ENCODE measurements at places on chromosomes 5 and 9.

GRCh38 chr9:80994892-80995291 lies 694.5 kb downstream of the TLE1 start:
- no peak for DNase-seq

DNA sequence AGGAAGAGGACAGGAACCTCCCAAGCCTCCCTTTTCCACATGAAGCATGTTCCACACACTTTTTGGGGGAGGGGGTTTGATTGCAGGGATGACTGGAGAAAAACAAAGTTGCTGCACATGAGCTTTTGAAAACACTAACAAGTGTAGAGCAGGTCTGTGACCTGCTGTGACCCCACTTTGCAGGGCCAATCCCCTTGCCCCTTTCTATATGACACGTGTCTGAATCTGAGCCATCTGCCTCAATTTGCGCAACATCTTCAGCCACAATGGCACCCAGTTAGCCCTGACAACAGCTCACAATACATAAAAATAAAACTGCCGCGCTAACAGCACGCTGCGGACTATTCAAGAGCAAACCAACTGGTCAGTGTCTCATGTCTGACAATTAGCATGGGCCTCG lies 227.8 kb upstream of the TBCA start:
- no peak for DNase-seq

GRCh38 chr9:128733256-128733655 lies 9.3 kb upstream of the ZDHHC12 start:
- no peak for DNase-seq

DNA sequence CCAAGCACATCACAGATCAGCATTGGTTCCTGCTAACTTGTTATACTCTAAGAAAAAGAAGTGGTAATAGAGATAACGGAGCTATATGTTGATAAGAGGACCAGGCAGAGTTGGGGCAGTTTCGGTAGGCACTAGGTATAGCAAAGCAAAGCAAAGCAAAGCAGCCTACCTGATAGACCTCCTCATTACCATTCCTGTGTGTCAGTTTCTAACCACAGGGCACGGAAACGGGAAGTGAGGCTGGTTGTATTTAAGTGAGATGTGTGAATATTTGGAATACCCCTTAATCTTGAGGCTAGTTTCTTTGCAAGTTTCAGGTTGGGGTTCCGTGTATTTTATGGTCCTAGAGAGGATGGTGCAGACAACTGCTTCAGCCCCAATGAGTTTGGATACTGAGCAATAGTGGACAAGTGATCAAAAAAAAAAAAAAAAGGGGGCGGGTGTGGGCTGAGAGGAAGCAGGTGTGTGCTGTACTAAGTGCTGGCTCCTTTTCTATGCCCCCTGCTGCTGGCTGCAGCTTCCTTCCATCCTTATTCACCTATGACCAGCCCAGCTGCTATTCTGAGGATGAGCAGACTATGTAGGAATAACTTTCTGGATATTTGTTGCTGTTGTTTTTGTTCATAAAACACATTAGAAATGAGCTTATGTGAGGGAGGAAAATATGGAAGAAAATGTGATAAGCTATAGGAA lies 183.3 kb downstream of the SH3GL2 start:
- DNase-seq = no peak

GRCh38 chr9:72292256-72292682 lies 72.7 kb downstream of the ZFAND5 start:
- DNase-seq = no peak

Measured in stimulated activated CD4-positive, alpha-beta T cell treated with anti-CD3 and anti-CD28 coated beads, Interleukin-15, amount 100 ng/mL, for 1 hour (primary cell).